Activated CD4-positive, alpha-beta T cell treated with anti-CD3 and anti-CD28 coated beads for 24 hours (primary cell): ENCODE measurements at places on chromosomes 16 and 17.
A peak's percentile ranks its signal among the peaks of the same experiment; 100 is the strongest.

DNA sequence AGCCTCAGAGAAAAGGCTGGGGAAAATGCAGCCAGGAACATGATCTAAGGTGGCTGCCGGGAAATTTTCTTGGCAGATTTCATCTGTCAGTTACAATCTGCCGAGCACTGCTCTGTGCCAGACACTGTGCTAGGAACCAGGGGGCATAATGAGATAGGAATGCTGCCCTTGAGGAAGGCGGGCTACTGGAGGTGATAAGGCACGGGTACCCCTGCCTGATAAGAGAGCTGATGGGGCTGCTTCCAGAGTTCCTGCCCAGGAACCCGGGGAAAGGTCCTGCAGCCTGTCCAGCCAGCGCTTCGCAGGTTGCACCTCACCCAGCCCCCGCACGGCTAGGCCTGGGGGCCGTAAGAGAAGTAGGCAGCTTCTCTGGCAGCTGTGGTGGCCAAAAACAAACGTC is 3.1 kb downstream of the SCNN1G start:
- no peak for DNase-seq

- no peak for DNase-seq
Observed at GRCh38 chr16:51430716-51431369, 279.8 kb upstream of the SALL1 start.

DNA sequence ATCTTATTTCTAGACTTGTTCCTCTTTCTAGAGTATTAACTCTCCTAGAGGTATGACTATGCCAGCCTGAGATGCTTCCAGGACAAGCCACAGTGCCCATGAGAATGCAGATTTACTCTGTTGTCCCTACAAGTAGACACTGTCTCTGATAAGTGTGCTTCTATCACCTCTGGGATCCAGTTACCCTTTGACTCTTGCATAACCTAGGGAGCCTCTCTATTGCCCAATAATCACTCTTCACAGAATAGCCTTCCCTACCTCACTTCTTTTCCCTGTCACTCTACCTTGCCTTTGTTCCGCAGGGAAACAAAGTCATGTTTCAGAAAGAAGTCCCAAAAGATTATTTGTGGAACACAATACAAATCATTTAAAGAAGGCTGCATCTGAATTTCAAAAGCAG is 1.6 kb upstream of the KRT34 start:
- DNase-seq = no peak

DNA sequence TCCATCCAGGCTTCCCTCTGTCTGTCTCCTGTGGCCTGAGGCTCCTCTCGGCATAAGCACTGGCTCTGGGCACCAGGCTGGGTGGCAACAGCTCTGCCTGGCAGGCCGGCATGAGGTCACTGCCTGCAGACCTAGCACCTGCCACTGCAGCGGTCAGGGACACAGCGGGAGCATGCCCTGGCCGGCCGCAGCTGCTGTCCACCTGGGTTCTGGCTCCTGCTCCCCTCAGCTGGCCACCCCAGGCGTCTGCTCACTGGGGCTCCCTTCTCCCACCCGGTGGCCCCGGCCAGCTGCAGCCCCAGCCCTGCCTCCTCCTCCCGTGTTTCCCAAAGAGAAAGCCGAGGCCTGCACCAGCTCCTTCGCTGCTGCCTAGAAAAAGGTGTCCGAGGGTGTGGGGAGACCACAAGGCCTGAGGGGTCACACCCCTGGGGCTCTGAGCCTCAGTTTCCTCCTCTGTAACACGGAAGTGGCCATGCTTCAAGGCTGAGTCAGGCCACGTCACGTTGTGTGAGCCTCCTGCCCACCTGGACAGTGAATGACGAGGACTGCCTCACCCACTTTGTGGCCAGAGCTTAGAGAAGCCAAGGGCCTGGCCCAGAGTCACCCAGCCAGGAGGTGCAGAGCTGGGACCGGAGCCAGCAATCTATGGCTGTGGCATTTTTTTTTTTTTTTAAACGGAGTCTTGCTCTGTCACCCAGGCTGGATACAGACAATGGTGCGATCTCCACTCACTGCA is 6.7 kb downstream of the NTHL1 start:
- DNase-seq = no peak

- no peak for DNase-seq
Observed at GRCh38 chr16:48592839-48593429, 17.0 kb downstream of the N4BP1 start.

- DNase-seq = no peak
Observed at GRCh38 chr16:66444049-66444481, 17.0 kb downstream of the BEAN1 start.

- no peak for DNase-seq
Observed at GRCh38 chr16:27219161-27219560, 15.8 kb downstream of the KDM8 start.

DNA sequence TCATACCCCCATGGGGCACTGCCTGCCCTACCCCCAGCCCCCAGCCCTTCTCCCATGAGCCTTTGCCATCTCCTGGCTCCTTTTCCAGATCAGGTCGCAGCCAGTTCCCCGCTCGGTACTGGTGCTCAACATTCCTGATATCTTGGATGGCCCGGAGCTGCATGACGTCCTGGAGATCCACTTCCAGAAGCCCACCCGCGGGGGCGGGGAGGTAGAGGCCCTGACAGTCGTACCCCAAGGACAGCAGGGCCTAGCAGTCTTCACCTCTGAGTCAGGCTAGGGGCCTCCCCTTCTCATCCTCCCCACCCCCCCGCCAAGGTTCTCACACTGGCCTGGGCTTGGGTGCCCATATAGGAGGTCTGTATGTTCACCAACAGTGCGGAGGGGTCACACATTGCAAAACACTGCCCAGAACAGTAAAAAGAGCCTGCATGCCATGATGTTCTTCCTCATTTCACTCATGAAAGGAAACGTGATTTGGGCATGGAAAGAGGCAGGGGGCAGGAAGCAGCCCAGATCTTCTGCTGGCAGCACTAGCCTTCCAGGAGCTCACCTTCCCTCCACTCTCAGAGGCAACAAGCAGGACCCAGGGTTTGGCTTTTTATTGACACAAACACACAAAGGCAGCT is 7.5 kb downstream of the IFI35 start:
- DNase-seq = no peak

- DNase-seq = peak; percentile 68
Observed at GRCh38 chr16:87895641-87896141, 26.4 kb upstream of the SLC7A5 start.

DNA sequence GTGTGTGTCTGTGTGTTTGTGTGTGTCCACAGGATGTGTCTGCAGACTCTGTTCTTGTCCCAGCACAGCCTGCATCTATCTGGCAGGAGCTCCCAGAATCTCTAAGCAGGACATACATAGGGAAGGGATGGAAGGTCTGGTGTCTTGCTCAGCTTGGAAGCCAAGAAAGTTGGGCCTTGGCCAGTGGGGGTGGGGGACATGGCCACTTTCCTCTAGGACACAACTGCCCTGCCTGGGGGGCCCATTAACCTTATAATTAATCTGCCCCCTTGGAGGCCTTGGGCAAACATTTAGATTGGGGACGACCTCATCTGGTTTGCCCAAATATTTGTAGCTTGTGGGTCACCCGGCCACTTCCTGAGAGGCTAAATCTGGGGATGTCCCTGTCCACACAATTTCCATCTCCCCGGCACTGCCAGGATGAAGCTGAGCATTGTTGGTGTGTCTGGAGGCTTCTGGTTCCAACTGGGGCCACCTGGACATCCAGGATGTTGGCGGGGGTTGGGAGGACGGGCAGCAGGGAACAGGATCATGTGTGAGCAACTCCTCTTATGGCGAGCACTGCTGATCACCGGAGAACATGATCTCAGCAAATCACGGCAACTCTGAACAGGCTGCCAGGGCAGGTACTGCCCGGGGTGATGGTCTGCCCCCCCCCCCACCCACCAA is 17.2 kb upstream of the FOXF1 start:
- DNase-seq = no peak

DNA sequence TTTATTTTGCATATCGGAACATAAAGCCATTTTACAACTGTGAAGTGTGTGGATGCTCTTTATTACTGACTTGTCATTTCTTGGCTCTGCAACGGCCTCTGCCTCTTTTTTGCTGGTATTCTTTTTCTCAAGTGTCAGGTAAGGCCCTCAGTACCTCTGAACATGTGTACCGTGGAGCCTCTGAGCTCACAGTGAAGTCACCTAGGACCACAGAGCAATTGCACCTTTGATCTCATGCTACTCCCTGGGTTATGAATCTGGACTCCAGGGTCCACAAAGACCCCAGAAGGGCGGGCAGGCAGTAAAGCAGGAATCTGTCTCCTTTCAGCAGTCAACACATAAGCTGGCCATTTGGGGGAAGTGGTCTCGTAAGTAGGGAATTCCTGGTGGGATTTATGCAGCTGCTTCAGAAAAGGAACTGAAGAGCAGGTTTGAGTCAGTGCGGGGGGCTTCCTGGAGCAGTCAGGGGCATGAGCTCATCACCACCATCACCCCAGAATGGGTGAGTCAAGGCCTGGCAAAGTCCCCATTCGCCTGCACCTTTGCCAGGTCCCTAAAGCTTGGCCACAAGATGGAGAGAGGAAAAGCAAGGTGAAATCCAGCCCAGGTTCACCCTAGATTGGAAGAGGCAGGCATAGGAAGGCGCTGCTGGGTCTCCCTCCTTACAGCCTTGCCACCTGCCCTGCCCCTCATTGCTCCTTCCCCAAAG is 33.0 kb downstream of the TBX4 start:
- no peak for DNase-seq

DNA sequence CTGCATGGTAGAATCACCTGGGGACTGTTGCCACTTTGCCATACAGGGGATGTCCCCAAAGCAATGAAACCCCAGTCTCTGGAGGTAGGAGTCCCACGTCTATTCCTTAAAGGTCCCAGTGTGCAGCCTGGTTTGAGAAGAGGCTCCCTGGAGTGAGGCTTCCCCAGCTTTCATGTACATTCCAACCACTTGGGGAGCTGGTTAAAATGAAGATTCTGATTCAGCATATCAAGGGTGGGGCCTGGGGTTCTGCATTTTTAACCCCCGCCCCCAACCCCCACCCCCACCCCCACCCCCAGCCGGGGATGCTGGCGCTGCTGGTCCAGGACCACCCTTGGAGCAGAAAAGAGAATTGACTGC is 241.2 kb downstream of the FOXL1 start:
- no peak for DNase-seq

GRCh38 chr17:82304826-82305726 is 12.3 kb downstream of the CD7 start:
- DNase-seq = no peak

DNA sequence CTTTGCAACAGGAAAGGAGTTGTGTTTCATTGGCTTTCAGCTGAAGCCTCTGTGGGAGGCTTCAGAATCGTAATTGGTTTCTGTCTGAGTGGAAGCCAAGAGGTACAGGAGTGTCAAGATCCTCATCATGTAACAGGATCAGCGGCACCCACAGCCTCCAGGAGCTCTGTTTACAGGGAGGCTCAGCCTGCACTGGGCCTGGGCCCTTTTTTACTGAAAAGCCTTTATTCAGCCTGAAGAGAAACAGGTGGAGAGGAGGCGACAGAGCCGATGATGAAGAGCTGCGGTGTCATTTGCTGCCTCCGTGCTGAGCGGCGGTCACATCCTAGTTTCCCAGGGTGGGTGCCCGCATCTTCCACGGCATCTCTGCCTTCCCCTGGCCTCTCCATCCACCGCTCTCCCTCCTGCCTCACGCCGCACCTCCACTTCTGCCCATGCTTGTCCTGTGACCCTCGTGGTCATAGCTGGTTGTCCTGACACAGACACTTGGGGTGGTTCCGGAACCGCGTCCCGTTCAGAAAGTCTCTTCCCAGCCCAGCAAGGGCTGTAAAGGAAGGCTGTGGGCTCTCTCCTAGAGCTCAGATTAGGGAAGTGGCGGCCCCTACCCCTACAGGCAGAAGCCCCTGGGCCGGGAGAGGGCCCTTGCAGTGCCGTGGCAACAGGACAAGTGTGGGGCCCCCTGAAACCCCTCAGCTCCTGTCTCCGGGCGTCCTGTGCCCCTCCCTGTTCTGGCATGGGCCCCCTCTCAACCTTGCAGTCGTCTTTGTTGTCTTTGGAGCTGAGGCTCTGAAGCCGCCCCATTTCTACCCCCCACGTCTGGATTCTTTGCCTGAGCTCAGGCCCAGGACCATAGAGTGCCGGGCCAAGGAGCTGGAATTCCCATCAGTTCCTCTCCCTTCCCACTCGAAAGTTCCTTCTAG is 53.9 kb upstream of the CHMP6 start:
- DNase-seq = no peak

DNA sequence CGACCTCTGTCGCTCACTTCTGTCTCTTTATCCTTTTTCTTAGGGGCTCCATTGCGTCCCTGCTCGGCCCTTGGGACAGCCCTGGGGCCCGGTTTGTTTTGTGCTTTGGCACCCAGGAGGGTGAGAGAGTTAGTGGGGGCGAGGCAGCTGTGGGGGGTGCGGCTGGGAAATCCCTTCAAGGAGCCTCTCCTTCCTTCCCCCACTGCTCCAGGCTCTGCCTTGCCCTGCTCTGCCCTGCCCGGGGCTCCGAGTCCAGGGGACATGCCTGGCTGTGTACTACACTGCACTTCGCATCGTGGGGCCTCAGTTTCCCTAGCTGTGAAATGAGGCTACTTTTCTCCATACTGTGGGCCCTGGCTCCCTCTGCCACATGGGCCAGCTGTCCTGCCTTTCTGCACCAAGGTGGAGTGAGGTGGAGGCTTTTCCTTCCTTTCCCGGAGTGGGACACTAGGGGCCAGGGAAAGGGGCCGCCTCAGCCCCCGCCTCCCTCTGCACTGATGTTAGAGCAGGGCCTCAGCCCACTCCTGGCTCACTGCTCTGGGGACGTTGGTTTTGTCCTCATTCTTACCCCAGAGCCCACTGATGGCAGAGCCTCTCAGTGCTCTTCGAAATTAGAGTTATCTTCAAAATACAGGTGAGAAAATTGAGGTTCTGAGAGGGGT is 980 bp downstream of the LLGL1 start:
- no peak for DNase-seq

DNA sequence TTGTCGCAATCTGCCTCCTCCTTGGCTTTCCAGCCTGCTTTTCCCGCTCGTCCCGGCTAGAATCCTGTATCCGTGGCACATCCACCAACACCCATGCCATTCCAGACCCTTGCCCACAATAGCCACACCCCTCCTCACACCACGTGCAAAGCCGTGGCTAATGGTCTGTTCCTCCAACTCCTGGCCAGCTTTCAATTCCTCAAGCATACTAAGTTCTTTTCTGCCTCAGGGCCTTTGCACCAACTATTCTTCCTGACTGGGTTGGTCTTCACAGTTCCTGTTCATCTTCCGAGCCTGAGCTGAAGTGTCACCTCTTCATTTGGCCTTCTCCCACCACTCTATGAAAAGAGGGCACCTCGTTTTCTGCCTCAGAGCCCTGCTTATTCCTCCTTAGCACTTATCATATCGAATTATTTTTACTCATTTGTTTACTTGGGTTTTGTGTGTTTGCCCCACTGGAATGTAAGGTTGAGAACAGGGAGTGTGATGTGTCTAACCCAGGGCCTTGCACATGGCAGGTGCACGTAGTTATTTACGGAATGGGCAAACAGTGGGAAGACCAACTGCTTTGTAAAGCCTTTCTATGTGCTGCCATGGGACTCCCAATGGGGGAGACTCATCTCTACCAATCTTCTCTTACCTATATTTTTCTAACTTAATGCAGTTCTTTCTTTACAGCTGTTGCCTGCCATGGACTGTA is 69.0 kb downstream of the CDK5R1 start:
- DNase-seq = no peak
